Nephron progenitor cell (in vitro differentiated cells): ENCODE measurements at places on chromosomes 1 and 21.
A peak's percentile ranks its signal among the peaks of the same experiment; 100 is the strongest.

DNA sequence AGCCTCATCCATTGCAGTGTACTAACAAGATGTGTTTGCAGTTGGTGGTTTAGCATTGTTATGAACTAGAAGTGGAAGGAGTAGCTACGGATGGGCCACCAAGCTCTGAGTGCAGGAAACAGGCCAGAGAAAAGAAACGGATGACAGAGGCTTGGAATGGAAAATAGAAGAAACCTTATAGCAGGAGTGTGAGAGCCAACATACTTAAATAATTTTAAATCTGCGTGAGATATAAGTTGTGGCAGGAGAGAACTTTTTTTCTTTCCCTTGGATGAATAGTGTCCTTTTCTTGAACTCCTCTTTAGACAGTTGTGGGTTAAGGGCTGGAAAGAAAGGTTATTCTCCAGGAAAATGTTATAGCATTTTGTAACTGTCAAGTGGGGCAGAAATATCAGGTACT, 54.2 kb downstream of the RGL1 start:
- peaks cover 4% of the 10 kb centered on the region for H3K36me3 ChIP-seq
- DNase-seq = no peak
- H3K4me3 ChIP-seq = no peak overlapping the region
- H3K27ac ChIP-seq = peak overlapping the region; percentile 9
- peaks cover 4% of the 10 kb centered on the region for H3K27me3 ChIP-seq

GRCh38 chr1:60847391-60847790, 235.0 kb upstream of the NFIA start:
- no peak overlapping the region for H3K27ac ChIP-seq
- H3K27me3 ChIP-seq = no peaks in the 10 kb centered on the region
- no peaks in the 10 kb centered on the region for H3K4me1 ChIP-seq
- H3K4me3 ChIP-seq = no peak overlapping the region
- peaks cover 20% of the 10 kb centered on the region for H3K36me3 ChIP-seq

GRCh38 chr1:245201827-245202226, 47.0 kb downstream of the KIF26B start:
- DNase-seq = no peak
- peaks cover 52% of the 10 kb centered on the region for H3K4me1 ChIP-seq

DNA sequence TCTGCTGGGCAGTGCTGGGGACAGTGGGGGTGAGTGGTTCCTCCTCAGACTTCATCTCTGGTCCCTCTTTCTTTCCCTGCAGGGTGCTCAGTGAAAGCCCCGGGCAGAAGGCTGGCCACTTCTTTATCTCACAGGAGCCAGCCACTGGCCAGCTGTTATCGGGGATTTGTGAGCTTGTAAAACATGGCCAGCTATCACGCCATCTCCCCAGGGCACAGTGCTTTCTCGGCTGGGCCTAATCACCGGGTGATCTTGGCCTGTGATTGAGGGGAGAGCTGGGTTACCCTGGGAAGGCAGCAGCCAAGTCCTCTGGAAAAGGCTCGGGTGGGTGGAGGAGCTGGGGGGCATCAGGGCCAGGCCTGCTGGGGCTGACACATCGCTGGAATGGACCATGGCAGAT, 83.0 kb downstream of the IGSF21 start:
- H3K4me1 ChIP-seq = peaks cover 34% of the 10 kb centered on the region
- H3K27ac ChIP-seq = no peak overlapping the region
- H3K27me3 ChIP-seq = peaks cover 34% of the 10 kb centered on the region

DNA sequence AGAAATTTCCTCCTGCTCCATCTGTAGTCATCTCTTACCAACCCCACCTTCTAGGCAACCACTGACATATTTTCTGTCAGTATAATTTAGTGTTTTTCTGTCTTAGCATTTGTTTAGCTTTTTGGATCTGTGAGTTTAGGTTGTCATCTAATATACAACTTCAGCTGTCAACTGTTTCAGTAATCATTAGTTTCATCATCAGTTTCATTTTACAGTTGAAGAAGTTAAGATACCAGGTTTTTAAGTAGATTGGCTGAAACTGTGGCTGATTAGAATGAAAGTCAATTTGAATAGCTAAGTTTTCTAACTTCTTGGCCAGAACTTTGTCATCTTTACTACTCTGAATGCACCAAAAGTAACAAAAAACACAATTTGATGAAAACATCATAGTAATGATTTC, 1957.3 kb downstream of the NCAM2 start:
- DNase-seq = no peak
- no peaks in the 10 kb centered on the region for H3K27me3 ChIP-seq
- H3K4me3 ChIP-seq = no peak overlapping the region
- no peaks in the 10 kb centered on the region for H3K36me3 ChIP-seq
- no peak overlapping the region for H3K27ac ChIP-seq

DNA sequence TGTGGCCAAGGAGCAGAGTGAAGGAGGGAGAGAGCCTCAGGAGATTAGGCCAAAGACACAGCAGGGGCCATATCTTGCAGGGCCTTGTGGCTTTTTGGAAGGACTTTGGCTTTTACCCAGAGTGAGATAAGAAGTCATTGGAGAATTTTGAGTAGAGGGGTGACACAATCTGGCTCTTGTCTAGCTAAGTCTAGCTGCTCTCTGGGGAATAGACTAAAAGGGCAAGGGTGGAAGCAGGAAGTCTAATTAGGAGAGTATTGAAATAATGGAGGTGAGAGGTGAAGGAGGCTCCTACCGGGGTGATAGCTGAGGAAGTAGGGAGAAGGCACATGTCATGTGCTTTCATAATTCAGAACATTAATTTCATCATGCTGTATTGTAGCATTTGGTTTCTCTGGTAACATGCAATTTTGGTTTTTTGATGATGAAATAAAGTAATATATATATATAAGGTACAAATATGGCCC, 34.3 kb upstream of the KCNA3 start:
- H3K36me3 ChIP-seq = no peaks in the 10 kb centered on the region
- H3K4me1 ChIP-seq = no peaks in the 10 kb centered on the region
- peaks cover 18% of the 10 kb centered on the region for H3K27me3 ChIP-seq
- no peak overlapping the region for H3K27ac ChIP-seq

DNA sequence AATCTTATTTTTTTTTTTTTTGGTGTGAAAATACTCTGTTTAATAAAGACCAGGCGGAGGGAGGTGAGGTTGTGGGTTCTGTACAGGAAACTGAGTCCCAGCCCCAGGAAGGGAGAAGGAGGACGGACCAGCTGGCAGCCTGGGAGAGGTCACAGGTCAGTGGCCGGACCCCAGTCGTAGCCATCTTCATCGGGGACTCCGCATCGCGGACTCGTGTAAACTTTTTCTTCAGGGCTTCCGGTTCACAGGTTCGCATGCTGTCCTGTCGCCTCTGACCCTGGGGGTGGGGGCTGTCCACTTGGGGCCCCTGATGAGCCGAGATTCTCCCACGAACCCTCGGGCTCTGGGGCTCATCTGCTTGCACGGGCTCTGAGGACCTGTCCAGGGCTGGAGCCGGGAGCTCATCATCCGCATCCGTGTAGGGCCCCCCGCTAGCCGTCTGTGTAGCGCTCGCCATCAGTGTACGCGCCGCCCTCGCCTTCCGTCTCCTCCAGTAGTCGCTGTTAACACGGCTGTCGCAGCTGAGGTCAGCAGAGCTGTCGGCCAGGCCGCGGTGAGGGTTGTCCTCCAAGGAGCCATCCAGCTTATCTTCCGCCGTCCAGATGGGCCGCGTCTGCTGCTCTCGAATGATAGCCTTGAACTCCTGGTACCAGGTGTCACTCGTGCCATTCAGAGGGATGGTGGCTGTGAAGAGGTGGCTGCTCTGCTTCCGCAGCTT, 975.7 kb upstream of the PRMT6 start:
- no peak overlapping the region for H3K27ac ChIP-seq
- H3K4me1 ChIP-seq = no peaks in the 10 kb centered on the region
- H3K4me3 ChIP-seq = no peak overlapping the region
- H3K27me3 ChIP-seq = no peaks in the 10 kb centered on the region

DNA sequence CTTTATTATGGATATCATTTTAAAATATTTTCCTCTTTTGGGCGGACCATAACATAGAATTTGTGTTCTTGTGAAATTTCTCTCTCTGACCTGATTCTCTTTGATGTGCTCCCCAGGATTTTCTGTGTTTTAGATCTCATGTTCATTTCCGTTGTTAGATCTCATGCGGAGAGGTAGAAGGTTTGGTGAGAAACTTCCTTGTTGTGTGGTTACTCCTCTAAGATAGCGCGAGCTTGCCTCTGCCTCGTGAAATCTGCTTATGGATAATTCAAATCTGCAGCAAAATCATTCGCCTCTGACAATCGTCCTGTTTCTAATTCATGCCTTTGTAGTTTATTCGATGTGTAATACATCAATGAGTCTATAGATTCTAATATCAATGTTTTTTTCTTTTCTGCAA, 580.4 kb downstream of the USP25 start:
- no peak overlapping the region for H3K4me3 ChIP-seq
- no peak for DNase-seq
- no peak overlapping the region for H3K27ac ChIP-seq
- H3K27me3 ChIP-seq = no peaks in the 10 kb centered on the region
- no peaks in the 10 kb centered on the region for H3K36me3 ChIP-seq

DNA sequence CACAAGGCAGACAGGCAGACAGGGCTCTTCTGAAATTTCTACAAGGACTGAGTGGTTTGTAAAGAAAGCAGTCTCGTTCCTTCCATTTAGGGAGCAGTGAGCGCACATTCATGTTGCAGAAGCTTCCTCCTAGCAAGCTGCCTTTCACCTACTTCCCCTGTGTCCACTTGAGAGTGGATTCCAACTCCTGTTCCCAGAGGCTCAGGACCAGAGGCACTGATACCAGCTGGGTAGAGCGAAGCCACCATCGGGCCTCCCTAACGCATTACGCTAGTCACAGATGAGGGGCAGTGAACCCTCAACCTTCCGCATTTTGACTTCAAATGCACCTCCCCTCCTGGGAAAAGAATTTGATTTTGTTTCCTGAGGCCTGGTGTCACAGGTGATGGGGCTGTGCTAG, 215.8 kb downstream of the SIPA1L2 start:
- no peak for DNase-seq
- peaks cover 4% of the 10 kb centered on the region for H3K27me3 ChIP-seq
- no peak overlapping the region for H3K4me3 ChIP-seq
- peak overlapping the region; percentile 42 for H3K27ac ChIP-seq
- peaks cover 41% of the 10 kb centered on the region for H3K36me3 ChIP-seq

- H3K27ac ChIP-seq = no peak overlapping the region
- DNase-seq = peak; percentile 70
- H3K36me3 ChIP-seq = no peaks in the 10 kb centered on the region
- no peak overlapping the region for H3K4me3 ChIP-seq
- H3K4me1 ChIP-seq = peaks cover 41% of the 10 kb centered on the region
These were observed 25.7 kb downstream of the LHX4 start for GRCh38 chr1:180255536-180256340.

DNA sequence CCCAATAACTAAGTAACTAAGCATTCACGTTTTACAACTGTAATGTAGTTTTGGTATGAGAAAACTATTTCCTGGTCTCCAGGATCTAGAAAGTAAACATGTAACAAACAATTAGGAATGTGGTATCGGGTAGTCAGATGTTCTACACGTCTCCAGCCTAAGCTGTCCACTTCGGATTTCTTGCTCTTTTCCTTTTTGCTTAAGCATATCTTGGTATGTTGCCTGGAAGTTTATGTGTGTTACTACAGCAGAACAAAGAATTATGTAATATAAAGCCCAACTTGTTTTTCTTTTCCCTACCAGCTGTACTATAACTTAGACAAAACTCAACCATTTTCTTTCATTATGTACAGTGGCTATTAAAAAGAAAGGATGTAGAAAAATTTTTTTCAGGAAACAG, 20.4 kb upstream of the WARS2 start:
- no peak for DNase-seq
- no peak overlapping the region for H3K4me3 ChIP-seq
- no peaks in the 10 kb centered on the region for H3K4me1 ChIP-seq
- no peak overlapping the region for H3K27ac ChIP-seq

DNA sequence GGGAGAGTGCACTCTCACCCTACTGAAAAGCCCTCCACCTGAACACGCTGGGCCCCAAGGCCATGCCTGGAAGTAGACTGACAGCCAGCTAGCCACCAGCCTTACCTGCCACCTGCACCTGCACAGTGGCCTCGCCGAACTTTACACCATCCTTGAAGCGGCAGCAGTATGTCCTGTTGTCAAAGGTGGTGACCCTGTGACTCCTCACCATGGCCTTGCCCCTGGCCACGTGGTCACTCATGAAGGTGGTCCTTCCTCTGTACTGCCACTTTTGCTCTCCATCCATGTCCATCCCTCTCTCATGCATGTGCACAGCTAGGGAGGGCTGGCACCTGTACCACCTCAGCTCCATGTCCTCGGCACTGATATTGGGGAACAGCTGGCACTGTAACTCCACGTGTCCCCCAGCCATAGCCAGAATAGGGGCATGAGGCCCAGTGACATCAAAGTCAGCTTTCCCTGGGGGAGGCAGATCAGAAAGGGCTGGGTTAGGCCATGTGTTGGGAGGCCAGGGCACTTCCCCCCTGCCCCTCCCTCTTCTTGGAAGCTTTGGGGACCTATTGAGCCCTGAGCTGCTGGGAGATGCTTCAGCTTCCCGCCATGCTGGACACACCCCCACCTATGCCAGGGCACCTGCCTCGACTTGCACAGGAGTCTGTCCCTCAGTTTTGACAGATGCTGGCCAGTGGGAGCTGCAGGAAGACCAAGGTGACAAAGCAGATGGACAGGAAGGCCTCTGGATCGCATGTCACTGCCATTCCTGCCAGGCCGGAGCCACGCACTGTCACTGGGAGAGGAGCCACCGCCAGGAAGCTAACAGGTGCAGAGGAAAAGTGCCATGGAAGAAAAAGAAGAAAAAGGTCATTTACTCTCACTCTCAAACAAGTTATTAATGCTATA, 24.6 kb downstream of the RNF187 start:
- H3K4me3 ChIP-seq = no peak overlapping the region
- H3K27ac ChIP-seq = no peak overlapping the region
- H3K36me3 ChIP-seq = no peaks in the 10 kb centered on the region
- peaks cover 87% of the 10 kb centered on the region for H3K27me3 ChIP-seq
- no peak for DNase-seq

DNA sequence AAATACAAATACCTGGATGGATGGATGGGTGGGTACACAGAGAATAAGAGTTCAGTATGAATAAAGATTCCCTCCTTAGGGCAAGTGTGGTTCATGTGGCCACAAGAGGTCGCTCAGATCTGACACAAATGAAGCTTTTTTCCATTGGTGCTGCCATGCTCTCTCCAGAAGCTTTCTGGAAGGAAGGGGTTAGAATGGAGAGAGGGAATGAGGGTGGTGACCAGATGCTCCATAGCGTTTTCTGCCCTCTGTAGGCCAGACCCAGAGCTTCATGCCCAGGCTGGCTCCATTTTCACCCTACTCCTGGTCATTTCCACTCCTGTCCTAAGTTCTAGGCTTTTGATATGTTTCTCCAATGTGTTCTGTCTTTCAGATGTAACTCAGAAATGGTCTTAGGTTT, 3.3 kb upstream of the FCRL6 start:
- no peak overlapping the region for H3K27ac ChIP-seq
- H3K27me3 ChIP-seq = peaks cover 41% of the 10 kb centered on the region
- no peak overlapping the region for H3K4me3 ChIP-seq
- peak; percentile 52 for DNase-seq
- H3K36me3 ChIP-seq = no peaks in the 10 kb centered on the region
